ENCODE measurements at places on chromosomes 5 and 9.

- no peak for DNase-seq
Measured at GRCh38 chr9:128454991-128455390, 815 bp upstream of the ODF2 start.

DNA sequence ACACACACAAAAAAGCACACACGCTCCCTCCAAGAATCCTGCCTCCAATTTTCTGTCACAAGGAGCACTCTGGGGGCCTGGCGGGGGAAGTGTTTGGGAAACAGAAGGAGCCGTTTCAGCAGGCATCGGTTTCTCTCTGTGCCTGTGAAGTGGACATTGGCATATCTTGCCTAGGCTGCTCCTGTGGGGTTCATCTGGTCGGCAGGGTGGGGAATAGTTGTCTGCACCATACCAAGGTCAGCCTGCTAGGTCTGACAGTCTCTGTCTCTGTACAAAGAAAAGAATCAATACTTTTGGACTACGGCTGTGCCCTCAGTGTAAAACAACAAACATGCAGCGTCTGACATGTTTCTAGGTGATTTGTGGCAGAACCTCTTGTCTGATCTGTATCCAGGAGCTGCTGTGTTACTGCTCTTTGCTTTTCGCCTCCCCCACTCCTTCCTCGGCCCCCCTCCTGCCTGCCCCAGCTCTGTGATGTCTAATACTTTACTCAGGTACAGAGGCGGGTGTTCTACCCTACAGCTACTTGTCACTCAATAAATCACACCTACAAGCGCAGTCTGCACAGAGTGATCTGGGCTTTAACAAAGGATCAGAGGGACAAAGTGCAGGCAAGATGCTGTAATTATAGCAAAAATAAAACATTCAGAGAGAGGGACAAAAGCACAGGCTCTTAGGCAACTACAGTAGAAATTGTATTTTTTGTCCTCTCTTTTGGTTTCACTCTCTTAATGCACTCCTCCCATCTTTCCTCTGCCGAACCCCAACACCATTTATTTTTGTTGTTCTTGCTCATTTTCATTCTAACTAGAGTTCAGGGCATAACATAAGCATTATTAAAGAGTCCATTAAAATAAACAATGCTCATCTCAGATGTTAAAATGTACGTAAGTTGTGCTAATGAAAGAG lies 216.7 kb downstream of the BNC2 start:
- DNase-seq: peak; percentile 42

DNA sequence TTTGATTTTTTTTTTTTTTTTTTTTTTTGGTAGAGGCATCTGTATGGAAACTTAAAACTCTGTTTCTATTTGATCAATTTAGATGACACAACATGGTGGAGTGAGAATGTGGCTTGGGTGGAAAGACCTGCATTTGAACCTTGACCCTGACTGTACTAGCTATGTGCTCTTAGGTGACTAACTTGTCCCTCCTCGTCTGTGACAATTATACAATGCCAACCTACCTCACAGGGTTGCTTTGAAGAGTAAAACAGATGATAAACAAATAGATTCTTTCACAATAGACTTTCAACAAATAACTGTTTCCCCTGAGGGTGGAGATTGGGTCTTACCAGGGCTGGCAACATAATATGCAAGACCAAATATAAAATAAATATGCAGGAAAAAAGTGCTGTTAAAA lies 109.3 kb downstream of the CRB2 start:
- no peak for DNase-seq

- DNase-seq: no peak
Measured at GRCh38 chr9:98501819-98502218, 206.9 kb downstream of the GABBR2 start.

DNA sequence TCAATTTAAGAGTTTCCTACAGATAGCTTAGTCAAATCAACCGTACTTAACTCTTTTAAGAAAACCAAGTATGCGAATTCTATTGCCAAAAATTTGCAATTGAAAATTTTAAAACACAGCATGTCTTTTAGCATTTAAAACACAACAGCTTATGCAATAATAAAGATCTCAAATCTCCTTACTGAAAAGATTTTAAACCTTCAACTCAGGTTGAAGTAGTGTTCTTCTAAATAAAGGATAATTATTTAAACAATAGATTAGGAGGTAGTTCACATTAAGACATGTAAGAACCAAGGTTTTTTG lies 5.5 kb downstream of the NR3C1 start:
- DNase-seq: no peak

- DNase-seq: peak; percentile 71
Measured at GRCh38 chr9:137534256-137535119, 15.7 kb downstream of the PNPLA7 start.

GRCh38 chr9:113228130-113228665 lies 6.9 kb downstream of the SLC31A1 start:
- DNase-seq: no peak

GRCh38 chr5:144232285-144232684 lies 61.6 kb downstream of the KCTD16 start:
- DNase-seq: no peak

DNA sequence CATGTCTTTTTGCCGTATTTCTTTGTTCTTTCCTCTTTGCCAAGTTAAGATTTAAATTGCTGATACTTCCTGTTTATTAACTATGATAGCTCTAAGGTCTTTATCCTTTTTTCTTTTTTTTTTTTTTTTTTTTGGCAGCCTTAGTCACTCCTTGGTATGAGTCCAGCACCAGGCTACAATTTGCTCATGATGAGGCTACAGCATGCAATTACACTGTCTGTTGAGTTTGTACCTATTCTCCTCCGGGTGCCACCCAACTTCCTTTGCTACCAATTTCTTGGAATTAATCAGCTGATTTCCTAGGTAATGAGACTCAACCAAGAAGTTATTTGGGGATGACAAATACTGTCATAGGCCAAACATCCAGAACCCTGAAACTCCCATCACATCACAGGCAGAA lies 25.5 kb downstream of the ACTL7B start:
- no peak for DNase-seq

DNA sequence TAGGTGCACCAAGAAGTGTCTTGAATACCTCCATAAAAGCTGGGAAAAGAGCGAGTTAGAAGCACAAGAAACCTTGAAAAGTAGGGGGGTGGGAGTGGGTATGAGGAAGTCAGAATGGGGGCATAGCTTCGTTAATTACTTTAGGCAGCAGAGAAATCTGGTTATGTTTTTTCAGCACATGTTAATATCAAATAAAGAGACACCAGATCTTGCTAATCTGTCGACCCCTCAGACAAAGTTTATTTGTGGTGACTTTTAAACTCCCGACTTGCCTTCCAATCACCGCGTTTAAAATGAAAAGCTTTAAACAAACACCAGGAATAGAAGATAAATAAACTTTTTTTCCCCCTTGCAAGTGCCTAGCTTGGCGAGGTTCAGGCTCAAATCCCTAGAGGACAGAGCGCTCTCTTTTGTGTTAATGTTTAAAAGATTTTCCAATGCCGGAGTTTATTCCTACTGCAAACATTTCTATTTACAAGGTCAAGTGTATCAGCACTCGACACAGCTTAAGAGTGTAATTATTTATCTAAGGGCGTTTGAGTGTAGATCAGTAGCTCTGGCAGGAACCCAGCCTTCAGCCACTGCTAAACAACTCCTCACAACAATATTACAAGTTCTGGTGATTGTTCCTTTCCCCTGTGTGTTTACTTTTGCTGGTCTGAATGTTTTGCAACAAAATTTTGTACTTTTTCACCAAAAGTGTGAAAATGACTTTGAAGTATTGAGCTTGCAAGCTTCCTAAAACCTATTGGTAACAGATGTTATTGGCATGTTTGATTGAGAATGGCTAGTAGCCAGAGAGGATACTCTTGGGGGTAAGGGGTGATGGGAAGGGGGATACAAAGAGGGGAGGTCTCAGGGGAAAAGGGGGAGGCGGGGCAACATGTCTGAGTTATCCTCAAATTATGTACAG lies 3.8 kb downstream of the GAS1 start:
- DNase-seq: peak; percentile 71

- no peak for DNase-seq
Measured at GRCh38 chr5:140399979-140400729, 1.5 kb upstream of the ANKHD1 start.

DNA sequence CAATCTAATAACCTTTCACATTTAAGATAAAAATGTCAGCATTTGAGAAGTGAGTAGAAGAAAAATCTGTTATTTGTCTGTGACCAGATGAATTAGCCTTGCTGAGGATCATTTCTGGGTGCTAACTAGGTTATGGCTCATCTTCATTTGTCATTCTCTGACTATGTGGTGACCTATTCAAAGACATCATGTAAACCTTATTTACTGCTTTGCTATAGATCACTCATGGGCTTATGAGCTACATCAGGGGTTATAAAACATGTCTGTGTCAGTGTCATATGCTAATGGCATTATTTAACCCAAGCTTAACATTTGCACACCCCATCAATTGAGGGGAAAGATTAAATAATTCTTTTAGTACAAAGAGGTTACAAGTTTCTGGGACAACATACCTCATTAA lies 555.5 kb upstream of the CYLC2 start:
- DNase-seq: no peak

DNA sequence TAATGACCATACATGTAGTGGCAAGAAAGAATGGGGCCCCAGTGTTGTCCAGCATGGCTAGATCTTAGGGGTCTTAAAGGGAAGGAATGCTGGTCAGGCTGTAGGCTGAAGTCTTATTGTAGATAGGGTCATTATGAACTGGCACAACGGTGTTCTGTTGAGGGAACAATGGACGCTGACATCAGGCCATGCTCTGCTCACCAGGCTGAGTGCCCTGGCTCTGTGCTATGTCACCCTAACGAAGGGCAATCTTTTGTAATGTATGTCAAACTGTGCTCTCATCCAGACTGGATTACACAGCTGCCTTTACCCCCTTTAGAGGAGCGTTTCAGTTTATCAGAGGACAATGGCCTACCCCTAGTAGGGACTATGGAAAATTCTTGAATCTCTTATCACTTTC lies 14.6 kb upstream of the ZNF608 start:
- DNase-seq: no peak

All from fibroblast of the aortic adventitia (primary cell).